ENCODE measurements at places on chromosomes 4 and X.
A peak's percentile ranks its signal among the peaks of the same experiment; 100 is the strongest.

DNA sequence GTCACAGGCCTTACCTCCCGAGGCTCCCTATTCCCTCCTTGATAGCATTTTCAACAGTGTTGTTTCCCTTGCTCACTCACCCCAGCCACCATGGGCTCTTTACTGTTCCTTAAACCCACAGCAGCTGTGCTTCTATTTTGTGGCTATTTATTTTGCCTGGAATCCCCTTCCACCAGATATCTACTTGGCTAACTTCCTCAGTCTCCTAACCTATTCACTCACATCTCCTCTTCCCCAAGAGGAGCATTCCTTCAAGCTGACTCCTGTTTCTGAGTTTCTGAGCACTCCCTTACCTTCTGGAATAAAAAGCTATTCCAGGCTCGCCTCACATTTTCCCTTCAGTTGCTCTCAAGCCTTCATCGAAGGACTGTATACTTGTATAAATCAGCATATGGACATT, 50.5 kb downstream of the CXCL1 start:
- H3K27ac ChIP-seq = no peak overlapping the region
- H3K4me3 ChIP-seq = no peak overlapping the region
- no peaks in the 10 kb centered on the region for H3K36me3 ChIP-seq
- no peaks in the 10 kb centered on the region for H3K27me3 ChIP-seq
- DNase-seq = no peak

- no peaks in the 10 kb centered on the region for H3K36me3 ChIP-seq
- no peaks in the 10 kb centered on the region for H3K4me1 ChIP-seq
- H3K27ac ChIP-seq = no peak overlapping the region
- H3K27me3 ChIP-seq = no peaks in the 10 kb centered on the region
- no peak overlapping the region for H3K4me3 ChIP-seq
These were observed 14.8 kb upstream of the GPRASP2 start for GRCh38 chrX:102697494-102697893.

DNA sequence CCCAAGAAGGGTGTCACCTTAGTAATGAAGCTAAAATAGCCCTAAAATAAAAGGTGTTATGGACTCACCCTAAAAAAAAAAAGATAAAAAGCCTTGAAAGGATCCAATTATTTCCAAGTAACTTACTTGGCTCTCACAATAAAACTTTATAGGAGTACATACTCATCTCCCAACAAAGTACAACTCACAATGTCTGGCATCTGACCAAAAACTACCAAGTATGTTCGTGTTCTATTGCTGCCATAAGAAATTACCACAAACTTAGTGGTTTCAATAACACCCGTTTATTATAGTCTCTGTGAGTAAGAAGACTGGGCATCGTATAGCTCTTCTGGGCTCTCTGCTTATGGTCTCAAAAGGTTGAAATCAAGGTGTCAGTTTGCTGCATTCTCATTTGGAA, 51.0 kb downstream of the BEX1 start:
- no peaks in the 10 kb centered on the region for H3K27me3 ChIP-seq
- no peak overlapping the region for H3K4me3 ChIP-seq
- H3K4me1 ChIP-seq = no peaks in the 10 kb centered on the region
- no peak overlapping the region for H3K27ac ChIP-seq

DNA sequence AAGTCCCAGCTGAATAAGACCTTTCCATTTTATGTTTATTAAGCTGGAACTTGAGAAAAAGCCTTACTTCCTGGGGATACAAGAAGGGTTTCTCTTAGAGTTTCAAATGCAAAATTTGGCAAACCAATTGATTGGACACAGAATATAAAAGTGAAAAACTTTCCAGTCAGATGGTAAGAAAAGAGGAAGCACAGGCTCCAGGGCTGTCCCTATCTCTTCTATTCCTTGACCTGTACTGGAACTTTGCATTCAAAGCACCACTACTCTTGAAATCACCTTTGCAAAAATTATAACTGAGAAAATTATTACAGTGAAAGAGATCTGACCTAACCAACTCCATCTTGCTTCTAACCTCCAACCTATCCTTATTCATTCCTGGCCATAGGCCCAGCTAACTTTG, 11.7 kb downstream of the PROM1 start:
- no peaks in the 10 kb centered on the region for H3K27me3 ChIP-seq
- no peak overlapping the region for H3K4me3 ChIP-seq
- DNase-seq = no peak
- 0 out of 2 replicates have a peak, but pooled peaks cover 6% of the 10 kb centered on the region for H3K4me1 ChIP-seq

DNA sequence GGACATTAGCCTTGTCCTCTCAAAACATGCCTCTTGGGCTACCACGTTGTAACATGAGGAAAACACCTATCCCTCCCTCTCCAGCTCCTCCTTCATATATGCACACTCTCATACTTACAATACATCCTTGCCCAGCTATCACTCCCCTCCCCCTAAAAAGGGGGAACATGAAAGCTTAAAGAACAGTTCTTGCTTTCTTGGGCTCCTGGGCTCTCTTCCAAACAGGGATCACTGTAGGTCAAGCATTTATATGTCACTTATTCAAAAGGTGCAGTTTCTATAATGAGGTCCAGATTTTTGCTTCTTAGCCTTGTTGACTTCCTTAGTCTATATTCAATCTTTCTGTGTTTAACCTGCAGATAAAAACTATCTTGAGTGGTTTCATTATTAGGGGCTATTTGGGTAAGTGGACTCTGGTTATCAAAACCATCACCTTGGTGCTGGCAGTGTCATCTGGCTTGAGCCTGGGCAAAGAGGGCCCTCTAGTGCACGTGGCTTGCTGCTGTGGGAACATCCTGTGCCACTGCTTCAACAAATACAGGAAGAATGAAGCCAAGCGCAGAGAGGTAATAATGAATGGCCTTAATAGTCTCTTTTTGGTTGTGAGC, 119.4 kb downstream of the AKAP4 start:
- peak; percentile 53 for DNase-seq
- H3K4me1 ChIP-seq = peaks cover under 1% of the 10 kb centered on the region
- H3K4me3 ChIP-seq = no peak overlapping the region
- no peaks in the 10 kb centered on the region for H3K27me3 ChIP-seq
- H3K27ac ChIP-seq = no peak overlapping the region
- no peaks in the 10 kb centered on the region for H3K36me3 ChIP-seq

- H3K27me3 ChIP-seq = no peaks in the 10 kb centered on the region
- no peaks in the 10 kb centered on the region for H3K36me3 ChIP-seq
- no peak overlapping the region for H3K27ac ChIP-seq
These were observed 110.8 kb upstream of the PACRGL start for GRCh38 chr4:20589436-20589835.

DNA sequence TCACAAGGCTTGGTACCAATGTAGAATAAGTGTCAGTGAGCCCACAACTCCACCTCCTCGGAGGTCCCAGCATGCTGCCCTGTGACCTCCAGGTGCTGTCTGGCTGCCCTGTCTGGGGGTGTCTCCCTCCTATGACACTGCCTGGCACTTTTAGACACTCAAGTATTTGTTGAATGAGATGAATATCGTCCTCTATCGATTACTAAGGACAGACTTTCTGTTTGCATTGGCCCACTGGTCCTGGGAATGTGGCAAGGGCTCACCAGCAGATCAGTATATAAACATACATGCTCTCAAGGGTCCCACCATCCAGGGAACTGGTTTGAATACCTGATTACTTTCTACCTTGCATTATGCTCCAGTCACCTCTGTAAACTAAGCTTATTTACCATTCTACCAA, 333.0 kb downstream of the NR3C2 start:
- no peak overlapping the region for H3K4me3 ChIP-seq
- H3K27me3 ChIP-seq = no peaks in the 10 kb centered on the region
- no peaks in the 10 kb centered on the region for H3K36me3 ChIP-seq
- DNase-seq = no peak
- H3K27ac ChIP-seq = no peak overlapping the region
- no peaks in the 10 kb centered on the region for H3K4me1 ChIP-seq

GRCh38 chrX:65883556-65883955, 156.3 kb downstream of the VSIG4 start:
- no peak for DNase-seq
- H3K36me3 ChIP-seq = no peaks in the 10 kb centered on the region

DNA sequence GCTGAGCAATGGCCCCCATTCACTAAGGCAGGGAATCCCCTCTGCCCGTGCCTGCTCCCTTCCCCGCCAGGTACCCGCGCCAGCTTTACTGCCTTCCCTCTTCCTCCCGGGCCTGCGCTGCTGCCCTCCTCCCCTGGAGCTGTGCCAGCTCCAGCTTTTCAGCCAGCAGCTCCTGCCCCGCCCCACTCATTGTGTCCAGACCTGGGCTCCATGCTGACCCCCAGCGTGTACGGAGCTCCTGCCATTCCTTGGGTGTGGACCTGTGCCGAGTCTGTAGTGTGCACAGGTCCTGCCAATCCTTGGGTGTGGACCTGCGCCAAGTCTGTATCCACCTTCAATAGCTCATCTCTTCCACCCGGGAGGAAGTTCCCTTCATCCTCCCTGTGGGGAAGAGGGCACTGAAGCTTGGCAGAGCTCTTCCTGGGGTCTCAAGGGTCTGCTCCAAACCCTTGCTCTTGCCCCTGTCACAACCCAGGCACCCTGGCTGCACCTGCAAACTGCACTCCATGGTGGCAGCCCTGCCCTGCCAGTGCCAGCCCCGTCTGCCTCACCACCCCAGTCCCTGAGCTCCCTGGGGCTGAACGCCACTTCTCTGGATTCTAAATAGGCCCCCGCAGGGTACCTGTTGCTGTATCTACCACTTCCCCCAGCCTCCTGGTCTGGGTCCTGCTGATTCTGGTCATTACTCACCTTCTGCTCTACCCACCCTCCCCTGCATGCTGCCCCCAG, 63.9 kb downstream of the TRMT44 start:
- no peaks in the 10 kb centered on the region for H3K4me1 ChIP-seq
- H3K27me3 ChIP-seq = no peaks in the 10 kb centered on the region
- no peaks in the 10 kb centered on the region for H3K36me3 ChIP-seq

DNA sequence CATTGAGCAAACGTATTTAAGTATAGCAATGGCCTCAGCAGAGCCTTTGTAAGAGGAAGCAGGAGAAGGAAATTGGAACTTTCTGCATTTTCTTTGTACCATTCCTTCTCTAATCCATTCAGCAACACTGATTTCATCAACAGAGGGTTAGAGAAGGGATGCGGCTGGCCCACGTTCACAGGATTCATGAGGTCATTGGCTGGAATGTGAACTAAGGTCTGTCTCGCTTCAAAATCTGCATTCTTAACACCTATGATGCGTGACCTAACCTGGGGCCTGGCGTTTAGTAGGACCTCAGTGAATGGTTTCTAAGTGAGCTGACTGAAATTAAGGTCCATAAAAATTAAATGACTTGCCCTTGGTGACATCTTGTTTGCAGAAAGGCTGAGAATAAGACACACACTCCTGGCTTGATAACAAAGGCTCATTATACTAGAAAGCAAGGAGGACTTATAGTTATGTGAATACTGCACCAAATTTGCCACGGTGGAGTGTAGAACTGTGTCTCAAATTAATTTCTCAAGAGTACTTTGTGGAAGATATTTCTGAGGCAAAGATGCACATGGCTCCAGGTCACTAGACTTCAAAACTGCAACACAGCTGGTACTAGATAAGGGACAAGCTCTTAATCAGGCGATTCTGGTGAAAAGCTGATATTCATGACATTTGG, 25.4 kb downstream of the FGFBP1 start:
- no peaks in the 10 kb centered on the region for H3K36me3 ChIP-seq
- H3K27ac ChIP-seq = no peak overlapping the region
- no peak for DNase-seq
- no peaks in the 10 kb centered on the region for H3K27me3 ChIP-seq
- H3K4me1 ChIP-seq = peaks cover 4% of the 10 kb centered on the region

DNA sequence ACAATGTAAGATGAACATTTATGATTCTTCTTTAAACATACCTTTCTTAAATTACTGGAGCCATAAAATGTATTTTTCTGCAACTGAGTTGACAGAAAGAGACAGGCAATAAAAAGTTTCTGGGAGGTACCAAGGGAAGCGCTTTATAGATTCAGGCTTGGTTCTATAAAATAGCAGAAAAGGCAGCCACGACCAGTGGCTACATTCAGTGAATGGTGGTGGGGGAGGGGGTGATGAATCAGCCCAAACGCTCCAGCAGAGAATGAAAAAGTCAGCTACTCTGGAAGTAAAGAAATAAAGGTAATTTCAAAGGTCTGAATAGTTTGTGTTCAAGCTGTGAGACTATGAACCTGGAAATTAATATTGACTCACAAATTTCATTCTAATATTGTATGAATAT, 456.1 kb downstream of the KCTD8 start:
- H3K4me3 ChIP-seq = no peak overlapping the region
- no peaks in the 10 kb centered on the region for H3K27me3 ChIP-seq
- DNase-seq = no peak
- H3K27ac ChIP-seq = no peak overlapping the region
- H3K4me1 ChIP-seq = no peaks in the 10 kb centered on the region

Measured in Caco-2 (cell line).